ENCODE measurements at places on chromosomes 4 and X.
A peak's percentile ranks its signal among the peaks of the same experiment; 100 is the strongest.

- DNase-seq: no peak
Measured at GRCh38 chr4:174119051-174119450, 164.4 kb downstream of the FBXO8 start.

- no peak for DNase-seq
Measured at GRCh38 chr4:151228189-151229119, 48.5 kb upstream of the PRSS48 start.

DNA sequence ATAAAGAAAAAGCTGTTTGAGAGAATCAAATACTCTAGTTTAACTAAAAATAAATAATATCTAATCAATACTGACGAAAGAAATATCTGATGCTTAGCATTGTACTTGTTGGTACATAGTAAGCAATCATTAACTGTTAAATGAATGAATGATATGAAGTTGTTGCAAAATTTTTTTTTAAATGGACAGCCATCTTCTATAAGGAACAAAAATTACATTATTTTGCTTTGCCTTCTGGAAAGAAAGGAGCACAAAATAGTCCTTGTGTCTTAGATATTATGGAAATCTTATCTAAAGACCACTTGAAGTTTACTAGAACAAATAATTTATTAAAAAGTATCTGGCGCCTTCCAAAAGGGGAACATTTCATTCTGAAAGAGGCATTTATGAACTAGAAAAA is 4.5 kb downstream of the NFKB1 start:
- DNase-seq: no peak

GRCh38 chr4:100630341-100630740 is 112.5 kb upstream of the EMCN start:
- DNase-seq: no peak

DNA sequence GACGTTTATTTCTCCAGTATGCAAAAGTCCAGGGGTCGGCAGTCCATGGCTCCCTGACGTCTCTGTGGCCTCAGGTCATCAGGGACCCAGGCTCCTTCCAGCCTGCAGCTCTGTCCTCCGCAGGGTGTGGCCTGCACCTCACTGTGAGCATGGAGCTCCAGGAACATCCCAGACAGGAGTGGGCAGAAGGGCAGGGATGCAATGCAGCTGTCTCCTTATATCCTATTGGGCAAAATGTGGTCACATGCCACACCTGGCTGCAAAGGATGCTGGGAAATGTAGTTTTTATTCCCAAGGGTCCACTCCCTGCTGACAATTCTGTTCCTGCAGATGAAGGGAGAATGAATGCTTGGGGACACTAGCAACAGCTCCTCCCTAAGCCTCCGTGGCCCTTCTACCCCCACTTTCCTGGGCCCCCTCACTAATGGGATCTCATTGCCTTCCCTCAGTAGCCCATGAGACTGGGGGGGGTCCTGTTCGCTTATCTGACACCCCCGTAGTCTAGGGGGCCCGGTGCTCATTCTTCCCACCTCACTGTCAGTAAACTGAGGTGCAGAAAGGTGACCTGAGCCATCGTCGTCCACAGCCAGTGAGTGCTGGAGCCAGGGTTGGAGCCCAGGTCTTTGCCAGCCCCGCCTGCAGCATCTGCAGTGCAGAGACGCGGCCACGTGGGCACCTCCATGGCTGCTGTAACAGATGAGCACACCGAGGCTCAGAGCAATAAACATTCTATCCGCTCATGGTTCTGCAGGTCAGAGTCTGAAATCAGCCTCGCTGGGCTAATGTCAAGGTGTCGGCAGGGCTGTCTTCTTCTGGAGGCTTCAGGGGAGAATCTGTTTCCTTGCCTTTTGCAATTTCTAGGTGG is 5.9 kb upstream of the GRPEL1 start:
- DNase-seq: peak; percentile 36

DNA sequence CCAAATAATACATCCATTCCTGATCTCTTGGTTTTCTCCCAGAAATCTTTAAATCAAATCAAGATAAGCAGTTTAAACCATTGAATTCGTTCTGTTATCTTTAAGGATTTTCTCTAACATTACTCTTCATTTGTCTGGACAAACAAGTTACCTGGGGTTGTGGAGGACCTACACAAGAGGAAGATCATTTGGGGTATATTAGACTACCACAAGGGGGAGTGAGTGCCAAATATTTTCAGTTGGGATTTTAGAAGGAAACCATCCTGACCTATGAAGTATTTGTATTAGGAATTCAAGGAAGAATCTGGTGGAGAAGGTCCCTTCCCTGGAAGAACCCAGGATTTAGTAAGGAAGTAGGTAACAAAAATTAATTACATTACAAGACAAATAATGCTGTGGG is 12.0 kb upstream of the DCHS2 start:
- DNase-seq: no peak

- no peak for DNase-seq
Measured at GRCh38 chr4:139666735-139667281, 1.2 kb downstream of the MGST2 start.

- no peak for DNase-seq
Measured at GRCh38 chr4:169675825-169676224, 55.4 kb downstream of the CLCN3 start.

DNA sequence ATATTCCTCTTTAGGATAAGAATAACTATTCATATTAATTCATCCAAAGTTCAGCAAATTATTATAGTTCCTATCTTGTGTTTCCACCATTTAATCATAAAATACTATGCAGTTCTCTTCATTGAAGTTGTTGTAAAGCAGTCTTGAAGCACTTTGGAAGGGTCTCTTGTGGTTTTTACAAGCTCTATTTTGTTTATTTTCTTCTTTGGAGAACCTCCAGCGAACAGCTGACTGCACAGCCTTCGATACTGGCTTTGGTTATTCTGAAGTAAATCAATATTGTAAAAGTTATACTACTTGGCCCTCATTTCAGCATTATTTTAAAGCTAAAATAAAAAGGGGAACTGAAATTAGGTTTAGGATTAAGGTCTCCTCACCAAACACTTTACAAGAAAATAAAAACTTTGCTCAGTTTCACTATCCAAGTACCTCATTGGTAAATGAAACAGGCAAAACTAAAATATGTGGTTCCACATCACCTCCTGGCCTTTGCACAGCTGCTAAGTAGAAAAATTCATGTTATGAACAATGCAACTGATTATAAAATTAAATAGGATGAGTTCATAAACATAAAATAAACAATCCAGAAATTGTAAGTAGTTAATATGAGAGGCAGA is 1629.2 kb upstream of the ADGRL3 start:
- no peak for DNase-seq

GRCh38 chrX:10524578-10524977 is 95.8 kb downstream of the MID1 start:
- no peak for DNase-seq

GRCh38 chr4:148089624-148090023 is 352.6 kb downstream of the NR3C2 start:
- DNase-seq: no peak

DNA sequence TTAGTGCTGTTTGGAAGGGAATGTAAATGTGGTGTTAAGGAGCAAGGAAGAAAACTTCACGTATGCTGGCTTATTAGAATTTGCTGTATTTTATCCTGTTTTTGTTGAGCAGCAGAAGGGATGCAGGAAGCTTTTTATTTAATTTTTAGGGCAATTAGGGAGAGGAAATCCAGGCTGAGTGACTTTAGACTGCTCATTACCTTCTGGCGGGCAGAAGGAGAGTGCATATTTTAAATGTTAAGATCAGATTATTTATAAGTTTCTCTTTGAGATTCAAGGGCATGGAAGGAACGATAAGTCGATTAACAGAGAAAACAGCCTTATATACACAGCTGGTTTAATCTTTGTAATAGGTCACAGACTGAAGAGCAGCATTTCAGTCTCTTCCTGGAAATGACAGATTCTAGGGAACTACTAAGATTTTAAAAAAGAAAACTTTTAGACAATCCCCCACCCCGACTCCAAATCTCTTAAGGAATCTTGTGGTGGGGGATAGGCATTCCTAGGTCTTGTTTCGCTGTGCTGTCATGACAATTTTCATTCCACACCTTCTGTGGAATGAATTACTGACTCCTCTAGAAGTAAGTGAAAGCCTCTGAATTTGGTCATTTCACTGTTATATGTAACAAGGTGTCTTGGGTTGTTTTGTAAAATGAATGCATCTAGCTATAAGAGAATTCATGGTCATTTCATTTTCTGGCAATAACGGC is 402.5 kb downstream of the RAPGEF2 start:
- DNase-seq: no peak

GRCh38 chr4:56641494-56642051 is 39.5 kb downstream of the HOPX start:
- DNase-seq: no peak

- DNase-seq: no peak
Measured at GRCh38 chr4:166315721-166316467, 442.9 kb downstream of the TLL1 start.

- no peak for DNase-seq
Measured at GRCh38 chr4:111115881-111116280, 493.0 kb upstream of the PITX2 start.

GRCh38 chr4:53281438-53281837 is 84.4 kb downstream of the SCFD2 start:
- DNase-seq: no peak

DNA sequence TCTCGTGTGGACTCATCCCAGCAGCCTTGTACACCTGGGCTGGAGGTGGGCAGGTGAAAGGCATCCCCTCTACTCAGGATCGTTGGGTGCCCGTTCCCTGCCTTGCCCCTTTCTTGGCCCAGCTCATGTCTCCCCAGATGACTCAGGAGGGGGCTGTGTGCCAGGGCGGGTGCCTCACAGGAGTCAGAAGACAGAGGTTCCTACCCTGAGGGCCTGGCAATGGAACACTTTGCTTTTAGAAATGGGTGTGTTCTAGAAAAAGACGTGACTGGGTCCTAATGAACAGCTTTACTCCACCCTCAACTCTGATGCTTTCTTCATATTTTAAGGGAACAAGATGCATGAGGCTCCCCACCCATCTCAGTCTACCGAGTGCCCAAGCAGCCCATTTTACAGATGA is 22.5 kb upstream of the TRIM2 start:
- no peak for DNase-seq

GRCh38 chrX:120244395-120244734 is 6.2 kb upstream of the ZBTB33 start:
- DNase-seq: no peak

- DNase-seq: no peak
Measured at GRCh38 chr4:7427831-7428260, 6.9 kb downstream of the PSAPL1 start.

DNA sequence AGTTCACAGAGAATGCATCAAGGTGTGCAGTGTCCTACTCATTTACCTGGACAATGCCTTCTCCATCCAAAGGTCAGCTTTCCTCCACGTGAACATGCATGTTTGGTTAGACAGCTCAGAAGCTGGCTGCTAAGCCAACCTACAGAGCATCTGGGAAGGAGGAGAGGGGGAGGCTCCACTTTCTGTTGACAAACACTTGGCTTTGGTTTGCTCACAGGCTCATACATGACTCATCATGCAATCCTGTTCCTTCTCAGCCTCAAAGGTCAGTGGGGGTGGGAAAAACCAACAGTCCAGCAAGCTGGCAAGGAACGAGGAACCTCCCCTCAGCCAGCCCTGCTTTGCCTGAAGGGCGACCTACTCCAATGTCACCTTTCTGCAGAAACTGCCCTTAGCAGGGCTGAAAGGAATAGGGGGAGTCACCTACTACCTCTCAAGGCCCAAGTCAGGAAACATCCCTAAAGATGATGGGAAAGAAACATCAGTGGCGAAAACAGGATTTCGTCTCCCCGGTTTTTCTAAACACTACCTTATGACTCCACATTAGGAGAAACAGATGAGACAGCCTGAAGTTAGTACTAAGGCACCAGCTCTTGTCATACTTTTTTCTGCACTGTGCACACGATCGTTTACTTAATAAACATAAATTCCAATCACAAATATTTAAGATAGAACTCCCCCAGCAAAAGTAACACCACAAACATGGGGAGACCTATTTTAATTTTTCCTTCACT is 37.9 kb downstream of the RELL1 start:
- no peak for DNase-seq

GRCh38 chr4:5869966-5870619 is 22.8 kb downstream of the CRMP1 start:
- no peak for DNase-seq

DNA sequence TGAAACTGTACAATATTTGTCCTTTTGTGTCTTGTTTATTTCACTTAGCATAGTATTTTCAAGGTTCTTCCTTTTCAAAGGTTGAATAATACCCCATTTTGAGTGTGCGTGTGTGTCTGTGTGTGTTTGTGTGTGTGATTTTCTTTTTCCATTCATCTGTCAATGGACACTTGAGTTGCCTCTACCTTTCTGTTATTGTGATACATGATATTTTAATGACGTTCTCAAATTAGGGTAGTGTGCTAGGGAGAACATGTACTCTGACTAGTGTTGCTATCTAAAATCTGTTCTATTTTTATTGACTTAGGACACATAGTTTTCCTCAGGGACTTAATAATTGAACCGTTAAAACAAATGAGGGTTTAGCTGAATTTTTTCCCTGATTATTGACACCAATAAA is 9.9 kb downstream of the MMRN1 start:
- no peak for DNase-seq

GRCh38 chr4:23084559-23085248 is 392.0 kb downstream of the GBA3 start:
- no peak for DNase-seq

- no peak for DNase-seq
Measured at GRCh38 chr4:137705171-137705783, 173.0 kb upstream of the PCDH18 start.

DNA sequence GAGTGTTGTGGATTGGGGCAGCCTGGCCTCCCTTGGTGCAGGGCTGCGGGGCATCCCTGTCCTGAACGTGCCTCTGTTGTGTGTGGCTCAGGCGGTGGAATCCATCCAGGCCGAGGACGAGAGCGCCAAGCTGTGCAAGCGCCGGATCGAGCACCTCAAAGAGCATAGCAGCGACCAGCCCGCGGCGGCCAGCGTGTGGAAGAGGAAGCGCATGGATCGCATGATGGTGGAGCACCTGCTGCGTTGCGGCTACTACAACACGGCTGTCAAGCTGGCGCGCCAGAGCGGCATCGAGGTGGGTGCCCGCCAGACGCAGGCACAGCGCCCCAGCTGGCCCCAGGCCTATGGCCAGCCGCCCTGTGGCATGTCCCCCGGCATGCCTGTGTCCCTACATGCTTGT is 25.6 kb downstream of the MAEA start:
- DNase-seq: no peak

DNA sequence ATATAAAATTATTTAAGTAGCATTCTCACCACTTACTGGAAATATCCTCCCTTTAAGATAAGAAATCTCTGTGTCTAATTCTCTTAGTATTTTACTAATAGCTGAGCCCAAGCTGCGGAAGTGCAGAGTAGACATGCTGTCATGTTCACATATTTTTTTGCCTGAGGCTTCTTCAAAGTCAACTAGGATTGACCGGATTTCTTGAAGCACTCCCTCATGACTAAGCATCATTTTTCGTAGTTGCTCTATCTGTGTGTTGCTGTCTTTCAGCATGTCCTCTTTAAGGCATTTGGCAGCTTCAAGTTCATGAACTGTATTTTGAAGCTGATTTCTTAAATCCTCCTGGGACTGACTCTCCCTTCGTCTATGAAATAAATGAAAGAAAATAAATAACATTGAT is 36.9 kb downstream of the CCDC158 start:
- DNase-seq: no peak

- no peak for DNase-seq
Measured at GRCh38 chr4:2785613-2786012, 7.3 kb upstream of the SH3BP2 start.

Data from GM12892 (cell line).